EL (cell line): ENCODE measurements at places on chromosomes 6 and 20.

DNA sequence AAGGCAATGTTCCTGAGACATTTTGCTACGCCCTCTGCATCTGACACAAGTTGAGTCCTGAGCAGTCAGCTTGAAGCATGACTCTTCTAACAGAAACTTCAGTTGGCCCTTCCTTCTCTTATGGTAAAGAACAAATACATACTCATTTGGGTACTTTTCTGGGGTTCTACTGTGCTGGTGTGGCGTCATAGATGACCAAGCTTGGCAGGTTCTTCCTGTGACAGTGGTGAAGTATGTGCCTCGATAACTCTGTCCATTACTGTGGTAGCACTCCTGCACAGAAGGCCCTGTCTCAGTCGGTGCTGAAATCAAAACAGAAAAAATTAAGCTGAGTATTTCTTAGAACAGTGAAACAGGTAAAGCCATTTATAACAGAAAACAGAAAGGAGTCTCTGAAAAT lies 152.5 kb downstream of the SLC22A3 start:
- no peak for DNase-seq

DNA sequence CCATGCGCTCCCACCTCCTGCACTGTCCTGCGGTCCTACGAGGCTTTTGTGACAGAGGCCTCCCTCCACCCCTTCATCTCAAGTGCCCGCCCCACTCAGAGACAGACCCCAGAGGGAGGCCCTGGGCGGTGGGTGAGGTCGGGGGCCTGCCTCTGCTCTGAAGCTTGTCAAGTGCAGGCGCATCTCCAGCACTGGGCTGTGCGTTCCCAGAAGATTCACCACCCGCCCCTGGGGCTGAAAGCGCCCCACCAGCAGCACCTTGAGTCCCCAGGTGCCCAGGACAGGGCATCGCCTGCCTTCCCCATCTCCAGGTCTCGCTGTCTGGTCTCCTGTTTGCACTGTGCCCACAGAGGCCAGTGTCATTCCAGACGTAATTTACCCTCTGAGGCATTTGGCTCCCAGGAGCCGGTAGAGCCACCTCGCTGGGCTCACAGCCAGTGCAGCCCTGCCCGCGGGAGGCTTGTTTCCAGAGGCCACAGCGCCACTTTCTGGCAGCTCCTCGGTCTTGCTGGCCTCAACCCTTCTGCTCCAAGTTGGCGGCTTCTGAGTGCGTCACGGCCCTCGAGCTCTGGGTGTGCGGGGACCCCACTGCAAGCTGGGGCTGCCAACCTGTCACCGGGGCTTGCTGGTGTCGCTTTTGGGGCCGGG lies 191.1 kb downstream of the TAF4 start:
- peak; percentile 25 for DNase-seq

DNA sequence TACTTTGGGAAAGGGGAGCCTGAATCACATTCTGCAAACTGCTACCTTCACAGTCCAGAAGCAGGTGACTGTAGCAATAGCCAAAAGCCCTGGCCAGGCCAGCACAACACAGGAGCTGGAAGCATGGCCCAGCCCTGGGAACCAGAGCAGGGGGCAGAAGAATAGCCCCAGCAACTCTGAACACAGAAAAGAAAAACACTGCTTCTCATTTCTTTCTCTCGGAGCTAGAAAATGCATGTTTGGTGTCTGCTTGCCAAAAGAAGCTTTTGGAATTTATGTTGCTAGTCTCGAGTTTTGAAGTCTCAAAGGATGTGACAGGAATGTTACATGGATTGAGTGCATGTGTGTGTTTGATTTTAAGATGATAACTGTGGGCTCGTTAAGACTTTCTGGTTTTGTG lies 79.8 kb upstream of the SCAF8 start:
- no peak for DNase-seq

DNA sequence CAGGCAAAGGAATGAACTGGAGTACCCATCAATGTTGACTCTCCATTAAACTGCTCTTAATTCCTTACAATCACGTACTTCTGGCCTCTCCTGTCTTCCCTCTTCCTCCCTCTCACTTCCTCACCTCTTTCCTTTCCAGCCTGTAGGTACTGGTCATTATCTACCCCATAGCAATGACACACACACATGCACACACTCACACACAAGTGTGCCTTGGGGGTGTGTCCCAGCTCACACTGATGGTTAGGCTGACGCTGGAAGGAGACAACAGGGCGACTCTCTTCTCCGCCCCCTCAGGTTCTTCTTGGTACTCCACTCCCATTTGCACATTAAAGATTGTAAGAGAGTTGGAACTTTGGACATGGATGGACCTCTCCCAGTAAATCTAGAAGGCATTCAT lies 14.0 kb upstream of the SERPINB9 start:
- DNase-seq = no peak

GRCh38 chr6:56214703-56215101 lies 32.7 kb downstream of the COL21A1 start:
- no peak for DNase-seq

DNA sequence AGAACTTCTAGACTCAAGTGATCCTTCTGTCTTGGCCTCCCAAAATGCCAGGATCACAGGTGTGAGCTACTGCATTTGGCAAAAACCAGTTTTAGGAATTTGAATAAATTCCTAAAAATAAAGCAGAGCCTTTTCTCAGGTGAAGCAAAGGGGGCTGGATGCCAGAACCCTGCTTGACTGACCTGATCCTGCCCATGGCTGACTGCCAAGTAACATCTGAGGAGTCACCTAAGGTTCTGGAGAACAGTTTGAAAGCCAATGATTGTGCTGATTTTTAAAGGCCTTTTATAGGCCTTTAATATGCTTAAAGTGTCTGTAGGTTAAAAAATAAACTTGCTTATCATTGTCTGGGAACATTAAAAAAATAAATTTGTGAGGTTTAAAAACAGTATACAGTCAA lies 14.1 kb upstream of the ZSCAN12 start:
- DNase-seq = no peak

GRCh38 chr6:102813489-102814275 lies 1420.2 kb downstream of the GRIK2 start:
- DNase-seq = no peak

GRCh38 chr6:157443066-157443800 lies 62.2 kb downstream of the ZDHHC14 start:
- DNase-seq = peak; percentile 86

GRCh38 chr6:125951323-125951722 lies 5.2 kb upstream of the HINT3 start:
- no peak for DNase-seq

DNA sequence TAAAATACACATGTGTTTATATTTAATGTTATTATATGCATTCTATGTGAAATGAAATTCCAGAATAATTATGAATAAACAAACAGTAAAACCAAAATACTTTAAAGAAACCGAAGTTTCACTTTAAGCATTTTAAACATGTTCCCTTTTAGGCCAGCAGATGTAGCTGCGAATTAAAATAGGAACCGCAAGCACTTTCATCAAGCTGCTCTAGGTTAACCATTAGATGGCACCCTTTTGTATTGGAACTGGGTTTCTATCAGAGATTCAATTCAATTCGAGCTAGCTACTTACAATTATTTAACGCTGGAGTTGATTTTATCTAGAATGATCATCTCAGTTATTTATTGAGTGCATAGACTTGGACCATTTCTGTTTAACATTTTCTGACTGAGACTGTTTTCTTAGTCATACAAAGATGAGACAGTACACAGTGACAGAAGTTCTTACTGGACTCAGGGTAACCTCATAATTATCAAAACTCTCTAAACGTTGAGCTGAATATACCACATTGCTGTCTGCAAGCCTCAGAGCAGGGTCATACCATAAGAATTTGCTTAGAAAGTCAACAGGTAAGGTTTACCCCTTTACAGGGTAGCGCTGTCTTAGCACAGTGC lies 8.5 kb downstream of the TMEM242 start:
- DNase-seq = peak; percentile 73

GRCh38 chr6:119678961-119679360 lies 329.4 kb upstream of the MAN1A1 start:
- no peak for DNase-seq

DNA sequence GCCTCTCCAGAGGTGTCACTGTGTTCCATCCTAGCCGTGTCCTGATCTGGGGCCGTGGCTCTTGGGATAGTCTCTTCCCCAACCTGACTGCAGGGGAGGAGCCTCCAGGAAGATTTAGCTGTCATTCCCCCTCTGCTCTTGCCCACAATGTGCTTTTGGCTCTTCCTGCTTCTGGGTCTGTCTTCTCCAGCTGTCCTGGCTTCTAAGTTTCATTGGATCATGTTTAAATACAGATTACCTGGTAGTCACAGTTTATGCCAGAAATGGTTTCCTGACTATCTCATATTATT lies 139.1 kb downstream of the ZDHHC14 start:
- no peak for DNase-seq

GRCh38 chr20:24933266-24933908 lies 15.7 kb upstream of the CST7 start:
- no peak for DNase-seq

DNA sequence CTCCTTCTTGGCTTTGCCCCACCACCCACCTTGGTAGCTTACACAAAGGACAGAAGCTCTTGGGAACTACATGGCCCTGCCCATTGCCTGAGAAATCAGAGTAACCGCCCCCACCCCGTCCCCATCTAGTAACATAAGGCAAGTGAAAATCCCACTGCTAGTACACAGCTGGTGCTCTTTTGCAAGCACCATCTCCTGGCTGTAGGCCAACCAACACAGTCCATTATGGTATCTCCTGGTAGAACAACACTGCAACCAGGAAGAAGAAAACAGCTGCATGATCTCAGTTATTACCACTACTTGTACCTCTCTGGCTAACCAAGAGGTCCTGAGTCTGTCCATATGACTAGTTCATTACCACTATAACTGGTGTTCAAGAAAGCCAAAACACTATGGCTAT lies 841.1 kb upstream of the MANEA start:
- DNase-seq = no peak

DNA sequence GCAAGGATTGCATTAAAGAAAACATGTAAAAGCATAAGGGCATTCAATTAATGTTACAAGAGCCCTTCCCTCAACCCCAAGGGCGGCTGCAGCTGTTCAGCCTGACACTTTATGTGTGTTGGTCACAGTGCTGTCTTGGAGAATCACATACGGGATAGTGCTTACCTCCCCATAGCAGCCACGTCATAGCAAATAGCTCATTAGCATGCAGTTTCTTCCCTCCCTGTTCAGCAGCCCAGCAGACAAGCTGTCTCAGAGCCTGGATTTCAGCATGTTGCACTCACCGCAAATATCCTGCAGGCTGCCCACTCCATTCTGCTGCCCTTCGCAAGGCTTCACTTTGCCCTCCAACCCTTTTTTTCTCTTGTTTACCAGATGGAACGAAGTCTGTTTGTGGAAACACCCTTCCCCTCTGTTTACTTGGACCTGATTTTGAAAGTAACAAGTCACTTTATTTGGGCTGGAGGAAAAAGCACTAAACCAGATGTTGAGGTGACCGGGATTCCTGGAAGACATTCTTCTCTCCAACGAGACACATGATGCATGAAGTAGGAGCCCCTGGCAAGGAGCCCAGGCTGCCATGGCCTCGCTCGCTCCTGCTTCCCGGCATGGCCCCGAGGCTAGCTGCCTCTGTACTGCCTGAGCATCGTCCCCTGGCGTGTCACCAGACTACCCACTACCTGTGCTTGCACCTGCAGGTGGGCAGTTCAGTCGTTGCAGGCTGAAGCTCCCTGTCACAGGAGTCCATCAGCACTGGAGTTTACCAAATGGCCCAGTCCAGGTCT lies 151.6 kb upstream of the GMDS start:
- DNase-seq = peak; percentile 81

DNA sequence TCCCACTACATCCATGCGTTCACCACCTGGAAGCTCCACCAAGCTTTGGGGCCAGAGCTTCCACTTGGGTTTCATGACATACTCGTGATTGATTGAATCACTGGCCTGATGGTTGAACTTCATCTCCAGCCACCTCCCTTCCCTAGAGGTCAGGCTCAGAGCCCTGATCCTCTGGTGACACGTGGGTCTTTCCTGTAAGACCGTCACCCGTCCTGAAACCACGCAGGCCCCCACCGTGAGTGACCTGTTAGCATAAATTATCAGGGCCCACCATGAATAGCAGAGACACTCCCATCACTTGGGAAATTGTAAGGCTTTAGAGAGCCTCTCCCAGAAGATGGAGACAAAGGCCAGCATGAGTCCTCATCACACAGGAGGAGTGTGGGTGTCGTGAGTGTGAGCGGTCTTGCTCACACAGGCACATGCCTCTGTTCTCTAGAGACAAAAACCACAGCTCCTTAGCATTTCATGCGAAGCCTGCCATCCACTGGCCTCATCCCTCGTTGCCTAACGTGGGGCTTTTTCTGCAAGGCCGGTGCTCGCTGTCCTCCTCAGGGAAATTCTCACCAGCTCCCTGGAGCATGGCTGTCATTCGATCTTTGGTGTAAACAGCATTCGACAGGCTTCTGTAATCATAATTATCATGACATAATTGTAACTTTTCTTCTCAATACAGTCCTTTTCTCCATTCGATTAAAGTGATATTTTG lies 65.1 kb upstream of the DUSP22 start:
- no peak for DNase-seq

DNA sequence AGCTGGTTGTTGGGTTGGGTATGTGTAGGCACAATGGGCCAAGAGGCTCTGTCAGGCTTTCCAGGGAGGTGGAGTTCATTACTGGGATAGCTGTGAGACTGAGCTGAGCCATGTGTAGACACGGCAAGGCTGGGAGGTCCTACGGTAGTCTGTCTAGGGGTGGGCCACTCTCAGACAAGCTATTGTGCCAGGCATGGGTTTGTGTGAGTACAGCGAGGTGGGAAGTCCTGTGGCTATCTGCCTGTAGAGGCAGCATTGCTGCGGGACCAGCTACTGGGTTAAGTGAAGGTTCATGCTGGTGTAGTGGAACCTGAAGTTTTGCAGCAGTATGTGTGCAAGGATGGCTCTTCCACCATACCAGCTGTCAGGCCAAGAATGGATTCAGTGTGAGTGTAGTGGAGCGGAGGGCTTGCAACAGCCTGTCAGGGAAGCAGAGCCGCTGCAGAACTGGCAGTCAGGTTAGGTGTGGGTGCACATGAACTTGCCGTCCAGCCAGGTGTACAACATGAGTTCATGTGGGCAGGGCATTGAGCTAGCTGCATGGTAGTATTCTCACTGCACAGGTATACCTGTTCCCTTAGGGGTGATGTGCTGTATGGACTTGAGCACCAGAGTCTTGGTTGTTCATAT lies 78.0 kb upstream of the CENPW start:
- DNase-seq = no peak

DNA sequence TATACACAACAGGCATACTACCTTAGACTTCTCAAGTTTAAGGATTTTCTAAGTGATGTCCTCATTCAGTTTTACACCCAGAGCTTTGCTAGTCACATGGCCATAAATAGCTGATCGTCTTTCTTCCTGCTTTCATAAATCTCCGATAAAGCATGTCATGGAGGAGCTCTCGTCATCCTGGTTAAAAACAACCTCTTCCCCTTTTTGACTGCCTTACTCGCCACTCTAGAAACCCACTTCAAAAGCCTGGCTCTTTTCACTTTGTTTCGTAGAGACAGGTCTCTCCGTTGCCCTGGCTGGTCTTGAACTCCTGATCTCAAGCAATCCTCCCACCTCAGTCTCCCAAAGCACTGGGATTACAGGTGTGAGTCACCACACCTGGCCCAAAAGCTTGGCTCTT lies 67.0 kb upstream of the SMIM29 start:
- no peak for DNase-seq

DNA sequence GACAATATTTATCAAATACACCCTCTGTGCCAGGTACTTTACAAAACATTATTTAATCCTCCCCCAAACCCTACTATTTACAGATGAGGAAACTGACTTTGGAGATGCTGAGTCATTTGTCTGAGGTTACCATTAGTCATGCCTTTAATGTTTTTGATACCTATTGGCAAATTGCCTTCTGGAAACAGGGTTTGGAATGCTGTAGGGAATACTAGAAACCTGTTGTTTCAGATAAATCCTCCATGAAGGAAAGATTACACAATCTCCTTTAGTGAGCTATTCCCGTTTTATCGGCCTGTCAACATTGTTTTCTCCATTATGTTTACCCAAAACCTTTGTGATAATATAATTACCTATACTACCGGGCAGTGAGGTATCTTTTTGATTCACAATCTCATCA lies 93.6 kb upstream of the ADGRF1 start:
- peak; percentile 89 for DNase-seq
